Regular cardiac myocyte (primary cell): ENCODE measurements at places on chromosomes 1 and 21. TPM values are rescaled to one million over a fixed set of nuclear protein-coding genes. Genes with fewer than 3 reads are reported as not detected.

Gene OPTC
- not detected in 2 replicates for total RNA-seq

Gene TTC39A
- 0.85 and 1.5 TPM in 2 replicates for total RNA-seq

Gene TMPRSS2
- total RNA-seq, result not detected in 2 replicates

Gene RLF
- 24.9 and 40.0 TPM in 2 replicates for total RNA-seq

Gene CAMTA1
- total RNA-seq, result 59.6 and 62.9 TPM in 2 replicates

Gene DCST1
- total RNA-seq, result not detected in 2 replicates

Gene KIAA1614
- 2.9 and 4.5 TPM in 2 replicates for total RNA-seq

Gene CCDC27
- not detected in 2 replicates for total RNA-seq

Gene CD46
- 78.8 and 98.7 TPM in 2 replicates for total RNA-seq

Gene KCNA3
- total RNA-seq, result 0.28 TPM in 1 of 2 replicates, not detected in the other

Gene PIK3CD
- total RNA-seq, result 3.1 and 7.6 TPM in 2 replicates

Gene AIM2
- total RNA-seq, result not detected in 2 replicates
